ENCODE measurements at places on chromosomes 6 and 20. TPM values are rescaled to one million over a fixed set of nuclear protein-coding genes. Genes with fewer than 3 reads are reported as not detected.

DNA sequence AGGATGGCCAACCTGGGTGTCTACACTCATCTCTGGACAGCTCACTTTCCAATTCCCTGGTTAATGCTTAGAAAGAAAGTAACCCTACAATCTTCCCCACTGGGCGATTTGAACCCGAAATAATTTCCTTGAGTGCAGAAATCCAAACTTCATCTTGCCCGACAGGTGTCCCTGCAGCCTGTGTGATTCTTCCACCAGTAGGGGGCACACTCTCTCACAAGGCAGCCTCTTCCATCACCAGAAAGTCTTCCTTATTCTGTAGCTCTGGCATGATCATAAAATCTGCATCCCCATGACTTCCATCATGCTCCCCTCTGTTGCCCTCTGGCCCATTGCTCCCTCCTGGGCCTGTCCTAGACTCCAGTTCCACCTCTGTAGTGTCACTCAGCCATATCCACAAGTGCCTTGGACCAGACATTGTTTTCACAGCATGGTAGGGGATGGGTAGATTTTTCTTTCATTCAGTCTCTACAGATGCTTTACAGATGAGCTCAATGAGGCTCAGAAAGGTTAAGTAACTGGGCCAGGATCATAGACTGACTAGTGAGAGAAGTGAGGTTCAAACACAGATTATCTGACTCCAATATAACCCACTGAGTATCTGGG lies 170.4 kb upstream of the SPTLC3 start:
- no peak for DNase-seq

GRCh38 chr6:148814869-148815268 lies 68.0 kb downstream of the UST start:
- DNase-seq, result no peak

DNA sequence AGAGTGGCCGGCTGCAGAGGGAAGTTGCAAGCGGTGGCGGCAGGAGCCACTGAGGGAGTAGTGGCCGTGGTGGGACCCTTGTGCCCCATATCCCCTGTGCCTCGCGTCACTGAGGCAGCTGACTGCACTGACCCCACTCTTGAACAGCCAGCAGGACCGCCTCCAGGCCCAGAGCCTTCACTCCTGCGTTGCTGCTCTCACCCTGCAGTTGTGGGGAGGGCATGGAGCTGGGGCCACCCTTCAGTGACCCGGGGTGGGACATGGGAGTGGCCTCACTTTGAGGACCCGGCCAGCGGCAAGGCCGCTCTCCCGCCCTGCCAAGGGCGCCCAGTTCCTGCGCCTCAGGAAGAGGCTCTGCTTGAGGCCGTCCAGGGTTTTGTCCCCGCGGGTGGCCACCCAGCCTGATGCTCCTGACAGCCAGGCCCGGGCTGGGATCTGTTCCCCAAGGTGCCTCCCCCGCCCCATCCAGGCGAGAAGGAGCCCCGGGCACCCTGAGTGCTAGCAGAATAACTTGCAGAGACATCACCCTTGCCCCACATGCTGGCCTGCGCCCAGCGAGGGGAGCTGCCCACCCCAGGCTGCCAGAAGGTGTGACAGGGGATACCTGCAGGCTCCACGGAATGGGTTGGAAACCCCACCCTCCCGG lies 44.4 kb downstream of the HLA-DRA start:
- no peak for DNase-seq

DNA sequence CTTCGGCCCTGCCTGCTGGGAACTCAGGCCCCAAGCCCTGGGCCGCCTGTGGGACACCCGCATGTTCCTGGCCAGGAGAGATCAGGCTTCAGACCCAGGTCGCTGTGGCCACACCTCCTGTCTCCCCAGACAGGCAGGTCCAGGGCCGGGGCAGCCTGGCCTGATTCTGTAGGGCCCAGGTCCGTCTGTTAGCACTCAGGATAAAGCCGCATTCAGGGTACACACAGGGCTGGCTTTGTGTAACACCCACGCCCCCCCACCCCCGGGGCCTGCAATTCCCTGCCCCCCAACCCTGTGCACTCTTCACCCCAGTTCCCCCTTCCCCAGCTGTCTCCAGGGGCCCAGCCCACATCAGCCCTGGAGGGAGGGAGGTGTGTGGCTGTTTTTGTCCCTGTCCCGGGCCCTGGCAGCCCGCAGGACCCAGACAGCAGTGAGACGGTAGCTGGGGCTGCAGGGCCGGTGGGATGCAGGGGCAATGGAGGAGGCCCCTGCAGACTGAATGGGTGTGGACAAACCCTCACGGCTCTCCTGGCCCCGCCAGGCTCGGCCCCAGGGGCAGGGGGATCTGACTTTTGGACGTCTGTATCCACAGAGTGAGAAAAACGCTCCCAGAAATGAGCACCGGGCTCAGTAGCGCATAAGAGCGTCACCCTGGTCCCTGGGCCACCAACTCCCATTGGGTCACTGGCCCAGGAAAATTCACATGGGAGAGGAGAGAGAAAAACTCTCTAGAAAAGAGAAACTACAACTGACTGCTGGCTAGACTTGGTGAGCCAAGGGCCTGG lies 42.4 kb upstream of the ZBP1 start:
- DNase-seq, result no peak

- peak; percentile 14 for DNase-seq
Measured at GRCh38 chr6:144013486-144013909, 5.4 kb upstream of the PLAGL1 start.

- no peak for DNase-seq
Measured at GRCh38 chr20:20358801-20359200, 9.1 kb upstream of the INSM1 start.

DNA sequence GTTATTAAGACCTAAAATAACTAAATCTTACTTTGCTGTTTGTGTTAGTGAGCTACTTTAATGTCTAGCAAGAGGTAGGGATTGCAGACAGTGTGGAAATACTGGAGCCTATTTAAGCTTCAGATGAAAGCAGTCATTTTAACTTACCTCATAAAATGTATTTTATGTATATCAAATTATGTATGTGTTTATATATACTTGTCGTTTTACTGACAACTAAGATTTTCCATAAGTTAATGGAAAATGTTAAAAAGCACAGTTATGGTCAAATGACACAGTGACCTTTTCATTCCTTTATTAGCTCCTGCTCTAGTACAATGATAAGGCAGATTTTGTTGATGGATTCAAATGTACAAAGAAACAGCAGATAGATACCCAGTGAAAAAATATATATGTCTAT lies 34.6 kb downstream of the QKI start:
- DNase-seq, result no peak

DNA sequence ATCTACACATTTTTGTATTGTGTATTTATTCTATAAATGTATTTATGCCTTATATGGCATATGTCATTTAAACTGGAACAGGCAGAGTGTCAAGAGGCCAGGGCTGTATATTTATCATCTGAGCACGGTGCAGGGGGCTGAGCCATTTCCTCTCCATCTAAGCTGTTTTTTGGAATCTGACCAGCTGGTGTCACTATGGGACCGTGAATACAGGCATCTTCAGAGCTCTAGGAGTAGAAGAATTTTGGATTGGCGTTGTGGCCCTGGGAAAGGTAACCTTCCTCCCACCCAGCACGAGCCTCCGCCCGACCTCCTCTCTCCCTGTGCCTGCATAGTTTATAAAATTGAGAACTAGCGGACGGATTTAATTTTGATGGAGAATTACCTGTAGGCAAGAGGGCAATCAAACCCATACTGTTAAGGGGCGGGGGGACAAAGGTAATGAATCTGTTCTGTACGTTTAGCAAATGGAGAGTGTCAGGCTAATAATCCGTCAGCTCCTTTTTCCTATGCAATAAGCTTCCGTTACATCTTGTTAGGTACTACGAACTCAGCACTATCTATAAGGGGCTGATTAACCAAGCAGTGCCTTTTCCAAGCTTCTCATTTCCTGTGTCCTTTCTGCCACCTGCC lies 29.0 kb upstream of the EEF1E1 start:
- no peak for DNase-seq

Gene TRIM27
- total RNA-seq, result 65.2 TPM

Gene KPNA5
- 96.7 TPM for total RNA-seq

Gene FOXC1
- 4.8 TPM for total RNA-seq
